ENCODE measurements at places on chromosomes 11 and 22.

- peak; percentile 98 for DNase-seq
These were observed 11.4 kb upstream of the CAT start for GRCh38 chr11:34427186-34427805.

- no peak for DNase-seq
These were observed 1900.7 kb upstream of the RAG2 start for GRCh38 chr11:38498721-38499120.

- DNase-seq = no peak
These were observed 16.9 kb upstream of the MUC2 start for GRCh38 chr11:1057806-1058205.

- no peak for DNase-seq
These were observed 104.5 kb downstream of the CHST1 start for GRCh38 chr11:45560913-45561281.

GRCh38 chr11:86627776-86628455 is 44.5 kb downstream of the ME3 start:
- DNase-seq = no peak

GRCh38 chr11:80473562-80473961 is 1032.7 kb upstream of the TENM4 start:
- DNase-seq = peak; percentile 7

GRCh38 chr22:23204541-23205157 is 24.3 kb downstream of the BCR start:
- DNase-seq = no peak

- no peak for DNase-seq
These were observed 316.0 kb downstream of the ETS1 start for GRCh38 chr11:128271401-128271800.

GRCh38 chr11:89119426-89119825 is 53.6 kb upstream of the GRM5 start:
- DNase-seq = no peak

DNA sequence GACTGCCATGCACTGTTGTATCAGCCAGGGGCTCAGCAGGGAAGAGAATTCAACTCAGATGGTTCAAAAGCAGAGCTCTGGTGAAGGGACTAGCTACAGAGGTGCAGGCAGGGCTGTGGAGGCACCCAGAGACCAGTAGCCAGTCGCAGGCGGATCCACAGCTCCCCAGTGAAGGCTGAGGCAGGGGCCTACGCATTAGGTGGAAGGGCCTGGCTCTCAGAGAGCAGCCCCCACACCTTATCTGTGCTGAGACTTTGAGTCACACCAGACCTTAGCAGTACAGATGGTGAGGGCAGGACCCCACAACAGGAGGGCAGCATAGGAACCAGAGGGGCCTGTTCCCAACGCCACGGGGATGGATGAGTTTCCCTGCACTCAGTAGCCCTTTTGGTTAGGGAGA is 189.6 kb downstream of the DSCAML1 start:
- no peak for DNase-seq

DNA sequence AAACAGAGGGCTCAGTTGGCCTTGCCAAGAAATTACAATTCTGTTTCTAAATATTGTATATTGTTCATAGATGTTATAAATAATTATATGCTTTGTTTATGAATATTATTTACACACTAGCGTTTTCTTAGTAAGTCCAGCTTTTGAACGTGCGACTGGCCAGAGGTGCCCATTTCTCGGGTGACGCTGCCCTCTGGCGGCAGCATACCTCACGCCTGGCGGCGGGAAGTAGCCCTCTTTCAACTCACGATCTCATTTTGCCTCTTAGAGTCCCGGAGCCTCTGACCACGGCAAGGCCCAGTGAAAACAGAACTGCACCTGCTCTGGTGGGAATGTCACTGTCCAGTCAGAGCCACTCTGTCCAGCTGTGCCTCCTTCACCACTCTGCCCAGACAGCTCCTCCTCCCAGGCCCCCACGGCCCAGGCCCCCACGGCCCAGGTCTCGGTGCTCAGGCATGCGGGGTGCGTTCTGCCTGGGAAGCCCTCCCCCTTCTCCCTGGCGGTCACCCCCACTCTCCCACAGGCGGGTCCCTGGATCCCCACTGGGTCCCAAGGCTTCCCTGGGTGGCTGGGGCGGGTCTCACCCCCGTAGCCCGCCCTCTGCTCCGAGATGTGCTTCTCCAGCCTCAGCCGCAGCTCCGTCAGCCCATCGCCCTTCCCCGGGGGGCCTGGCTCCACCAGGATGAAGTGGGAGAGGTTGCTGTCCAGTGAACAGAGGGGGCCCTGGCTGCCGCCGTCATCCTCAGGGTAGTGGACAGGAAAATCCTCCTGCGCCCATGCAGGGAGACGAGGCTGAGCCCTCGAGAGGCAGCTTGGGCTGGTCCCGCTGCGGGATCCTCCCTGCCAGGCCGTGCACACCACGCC is 19.3 kb downstream of the TSSC4 start:
- peak; percentile 83 for DNase-seq

GRCh38 chr11:35302398-35302797 is 117.0 kb downstream of the SLC1A2 start:
- no peak for DNase-seq

- DNase-seq = no peak
These were observed 2.7 kb upstream of the EIF3M start for GRCh38 chr11:32580967-32581366.

DNA sequence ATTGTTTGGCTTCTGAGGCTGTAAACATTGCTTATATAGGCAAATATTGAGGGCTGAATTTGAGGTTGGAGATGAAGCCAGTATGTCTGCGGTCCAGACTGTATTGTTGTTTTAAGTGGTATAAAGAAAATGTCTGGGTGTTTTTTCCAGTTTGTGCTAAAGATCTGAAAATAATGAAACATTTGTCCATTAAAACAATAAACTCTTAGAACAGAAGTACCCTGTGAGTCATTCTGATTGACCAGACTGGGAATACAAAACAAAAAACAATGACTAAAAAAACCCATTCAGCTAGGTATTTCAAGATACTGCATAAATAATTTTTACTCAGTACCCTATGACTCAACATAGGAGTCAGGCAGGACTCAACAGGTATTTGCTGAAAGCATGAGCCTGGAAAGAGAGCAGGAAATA is 20.4 kb downstream of the ALKBH8 start:
- DNase-seq = no peak

- no peak for DNase-seq
These were observed 501.0 kb upstream of the LUZP2 start for GRCh38 chr11:23995891-23996290.

DNA sequence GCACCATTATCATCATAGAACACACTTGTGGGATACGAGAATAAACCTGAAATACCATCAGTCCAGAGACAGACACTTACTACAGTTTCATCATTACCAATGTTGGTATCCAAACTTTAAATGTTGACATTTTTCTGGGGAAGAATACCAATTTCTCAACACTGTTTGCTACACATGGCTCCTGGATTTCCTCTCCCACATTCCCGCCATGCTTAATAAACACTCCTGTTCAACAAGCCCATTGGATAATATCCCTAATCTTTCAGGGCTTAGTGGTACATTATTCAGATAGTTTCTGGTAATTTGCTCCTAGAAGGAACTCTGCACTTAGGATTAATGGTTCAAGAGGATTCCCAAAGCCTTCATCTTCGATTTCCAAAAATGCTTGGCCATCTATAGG is 48.2 kb downstream of the CSF2RB start:
- DNase-seq = no peak

DNA sequence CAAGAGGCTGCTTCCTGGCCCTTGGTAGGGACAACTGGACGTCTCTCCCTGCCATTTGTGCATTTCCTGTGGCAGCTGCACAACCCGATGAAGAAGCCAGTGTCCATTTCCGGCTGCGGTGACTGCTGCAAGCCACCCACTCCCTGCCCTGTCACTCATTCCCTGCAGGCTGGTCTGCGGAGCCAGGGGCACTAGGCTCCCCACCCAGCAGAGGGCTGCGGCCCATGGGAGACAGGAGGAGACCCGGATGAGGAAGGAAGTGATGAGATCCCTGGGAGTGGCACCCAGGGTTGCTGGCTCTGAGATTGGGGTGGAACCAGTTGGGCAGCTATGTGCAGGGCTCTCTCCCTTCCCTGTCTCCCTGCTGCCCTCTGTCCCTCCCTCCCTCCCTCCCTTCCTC is 10.0 kb upstream of the MYRF start:
- DNase-seq = peak; percentile 95

- no peak for DNase-seq
These were observed 37.9 kb downstream of the PRCP start for GRCh38 chr11:82862379-82862778.

DNA sequence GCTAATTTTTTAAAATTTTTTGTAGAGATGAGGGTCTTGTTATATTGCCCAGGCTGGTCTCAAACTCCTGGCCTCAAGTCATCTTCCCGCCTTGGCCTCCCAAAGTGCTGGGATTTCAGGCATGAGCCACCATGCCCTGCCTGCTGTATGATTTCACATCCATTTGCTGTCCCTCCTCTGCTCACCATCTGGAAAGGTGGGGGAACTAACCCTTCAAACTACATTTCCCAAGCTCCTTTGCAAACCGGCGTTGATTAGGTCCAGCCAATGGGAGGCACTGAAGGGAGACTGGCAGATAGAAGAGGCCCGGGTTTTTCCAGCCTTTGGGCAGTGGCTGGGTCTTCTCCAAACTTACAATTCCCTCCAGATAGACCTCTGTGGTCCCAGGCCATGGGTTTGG is 19.3 kb downstream of the RFPL1 start:
- peak; percentile 54 for DNase-seq

Data from NB4 (cell line).